ENCODE measurements at places on chromosomes 11 and 22.

DNA sequence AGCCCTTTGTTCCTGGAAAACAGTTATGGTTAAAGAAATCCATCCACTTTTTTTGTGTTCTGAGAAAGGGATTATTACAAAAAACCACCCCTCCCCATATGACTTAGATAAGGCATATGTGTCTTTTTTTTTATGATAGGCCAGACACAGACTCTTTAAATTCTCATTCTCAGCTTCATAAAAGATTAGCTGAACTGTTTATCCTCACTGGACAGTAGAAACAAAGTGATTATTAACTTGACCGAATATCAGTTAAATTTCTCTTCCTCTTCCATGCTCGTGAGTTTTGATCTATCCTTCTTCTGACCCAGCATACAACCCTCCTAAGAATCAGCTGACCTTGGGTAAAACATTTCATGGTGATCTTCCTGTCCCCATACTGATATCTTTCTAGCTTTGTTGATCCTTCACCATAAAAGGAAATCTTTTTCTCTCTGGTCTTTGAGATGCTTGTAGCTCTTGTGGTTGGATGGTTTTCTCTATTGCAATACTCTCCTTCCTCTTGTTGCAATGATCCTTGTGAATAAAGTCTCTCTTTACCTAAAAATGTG is 26.2 kb downstream of the OR2AG2 start:
- DNase-seq = no peak

GRCh38 chr22:24952837-24953383 is 394 bp downstream of the KIAA1671 start:
- DNase-seq = no peak

DNA sequence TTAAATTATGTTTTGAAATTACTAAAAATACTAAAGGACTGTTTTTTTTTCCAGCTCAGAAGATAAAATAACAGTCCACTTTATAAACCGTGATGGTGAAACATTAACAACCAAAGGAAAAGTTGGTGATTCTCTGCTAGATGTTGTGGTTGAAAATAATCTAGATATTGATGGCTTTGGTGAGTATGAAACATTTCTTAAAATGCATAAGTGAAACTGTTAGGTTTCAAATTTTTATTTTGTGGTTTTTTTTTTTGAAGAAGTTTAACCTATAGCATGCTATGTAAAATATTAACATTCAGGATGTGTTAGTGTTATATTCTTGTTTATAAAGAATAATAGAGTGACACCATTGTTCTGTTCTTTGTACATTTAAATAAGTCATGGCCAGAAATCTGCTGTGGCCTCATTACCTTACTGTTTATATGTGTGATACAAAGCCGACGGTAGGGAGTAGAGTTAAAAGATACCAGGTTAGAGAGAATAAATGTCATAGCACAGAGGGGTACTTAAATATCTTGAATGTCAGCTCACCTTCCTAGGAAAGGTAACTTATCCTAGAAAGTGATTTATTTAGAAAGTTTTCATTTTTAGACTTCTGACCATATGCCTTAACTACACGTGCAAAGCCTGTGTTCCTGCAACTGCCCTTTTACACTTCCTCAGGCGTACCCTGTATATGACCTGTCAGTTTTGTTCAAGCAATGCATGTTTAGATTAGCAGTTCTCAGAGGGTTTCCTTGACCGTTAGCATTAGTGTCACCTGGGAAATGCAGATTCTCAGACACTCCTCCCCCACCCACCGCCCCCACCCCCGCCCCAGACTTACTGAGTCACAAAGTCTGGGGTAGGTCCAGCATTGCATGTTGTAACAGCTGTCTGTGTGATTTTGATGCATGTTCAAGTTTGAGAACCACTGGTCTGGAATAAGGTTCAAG is 6.3 kb downstream of the FDX1 start:
- no peak for DNase-seq

GRCh38 chr22:26502688-26503561 is 9.3 kb downstream of the TFIP11 start:
- DNase-seq = peak; percentile 32

Measured in stimulated activated CD8-positive, alpha-beta memory T cell treated with anti-CD3 and anti-CD28 coated beads, Interleukin-12 subunit alpha, Interleukin-12 subunit beta, amount 100 ng/mL, for 1 hour (primary cell).